ENCODE measurements at places on chromosomes 3 and 15. TPM values are rescaled to one million over a fixed set of nuclear protein-coding genes. Genes with fewer than 3 reads are reported as not detected.

ZNF106 gene
- total RNA-seq: 27.8 TPM

SPSB4 gene
- 0.02 TPM for total RNA-seq

COL7A1 gene
- 17.0 TPM for total RNA-seq

ARHGAP31 gene
- total RNA-seq: 10.5 TPM

DNA sequence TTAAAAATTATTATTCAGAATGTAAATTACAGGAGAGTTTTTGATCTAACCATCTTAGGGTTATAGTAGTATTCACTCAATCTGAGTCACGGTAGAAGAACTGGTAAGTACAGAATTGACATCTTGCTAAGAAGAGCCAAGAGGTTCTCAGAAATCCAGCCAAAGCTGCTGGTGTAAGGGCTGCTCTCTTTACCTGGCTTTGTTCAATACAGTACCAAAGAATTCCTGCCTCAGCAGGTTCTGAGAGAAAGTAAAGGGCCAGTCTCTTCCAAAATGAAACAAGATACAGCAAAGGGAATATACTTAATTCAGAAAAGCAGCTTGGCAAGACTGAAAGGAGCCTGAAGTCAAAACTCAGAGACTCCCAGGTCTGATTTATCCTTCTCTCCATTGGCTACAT lies 193.1 kb downstream of the TNIK start:
- no peak for DNase-seq

- DNase-seq: no peak
These were observed 1439.2 kb downstream of the ZPLD1 start for GRCh38 chr3:103873897-103874545.
